ENCODE measurements at places on chromosomes 4 and X.

GRCh38 chrX:83509254-83509801, 1.2 kb downstream of the POU3F4 start:
- no peak for DNase-seq

DNA sequence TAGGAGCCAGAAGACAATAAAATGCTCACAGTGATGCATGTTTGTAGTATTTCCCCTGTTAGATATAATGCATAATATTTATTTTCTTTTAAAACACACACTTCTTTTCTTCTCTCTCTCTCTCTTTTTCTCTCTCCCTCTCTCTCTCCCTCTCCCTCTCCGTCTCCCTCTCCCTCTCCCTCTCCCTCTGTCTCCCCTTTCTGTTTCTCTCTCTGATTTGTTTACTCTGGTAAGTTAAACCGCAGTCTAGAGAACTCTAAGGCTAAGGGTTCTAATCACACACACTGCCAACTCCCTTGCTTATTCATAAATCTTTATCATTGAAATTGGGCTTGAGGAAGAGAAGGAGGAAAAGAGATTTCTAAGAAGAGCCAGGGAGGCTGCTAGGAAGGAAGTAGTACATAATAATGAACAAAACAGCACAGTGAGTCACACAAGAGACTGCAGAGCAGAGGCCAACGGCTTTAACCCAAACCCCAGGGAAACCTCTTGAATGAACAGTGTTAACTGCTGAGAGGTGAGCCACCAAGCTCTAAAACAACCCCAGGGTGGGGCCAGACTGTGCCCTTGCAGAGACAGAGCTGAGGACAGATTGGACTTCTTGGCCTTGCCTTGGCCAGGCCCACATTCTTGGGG, 9.1 kb upstream of the PHOX2B start:
- DNase-seq, result no peak

DNA sequence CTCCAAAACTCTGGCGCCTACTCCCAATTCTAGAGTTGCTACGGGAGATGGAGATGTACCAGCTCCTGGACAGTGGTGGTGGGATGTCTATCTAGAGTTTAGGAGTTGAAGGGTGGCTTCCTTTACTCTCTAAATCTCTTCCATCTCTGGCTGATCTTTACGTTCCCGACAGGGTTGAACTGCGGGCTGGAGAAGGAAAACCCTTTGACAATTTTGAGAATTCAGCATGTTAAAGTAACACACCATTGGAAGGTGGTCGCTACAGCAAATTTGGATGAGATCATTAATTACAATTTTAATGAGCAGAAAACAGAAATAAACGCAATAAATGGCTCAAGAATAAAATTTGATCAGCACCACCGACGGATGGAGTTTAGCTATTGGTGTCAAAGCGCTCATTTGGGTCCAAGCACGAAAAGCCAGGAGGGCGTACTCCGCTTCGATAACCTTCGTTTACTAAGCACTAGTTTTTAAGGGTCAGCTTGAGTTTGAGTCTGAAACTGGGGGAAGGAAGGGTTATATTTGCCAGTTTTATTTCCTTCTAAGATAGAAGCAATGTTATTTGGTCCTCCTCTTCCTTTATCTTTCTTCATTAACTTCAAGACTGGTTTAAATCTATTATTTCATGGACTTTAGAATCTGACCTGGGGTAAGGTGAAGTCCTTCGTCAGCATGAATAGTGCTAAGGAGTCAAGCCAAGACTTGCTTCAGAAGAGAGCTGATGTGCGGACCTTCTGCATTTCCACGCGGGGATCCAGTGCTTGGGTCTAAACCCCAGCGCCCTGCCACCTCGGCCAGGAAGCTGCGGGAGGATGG, 1.5 kb upstream of the NKX6-1 start:
- DNase-seq, result no peak

DNA sequence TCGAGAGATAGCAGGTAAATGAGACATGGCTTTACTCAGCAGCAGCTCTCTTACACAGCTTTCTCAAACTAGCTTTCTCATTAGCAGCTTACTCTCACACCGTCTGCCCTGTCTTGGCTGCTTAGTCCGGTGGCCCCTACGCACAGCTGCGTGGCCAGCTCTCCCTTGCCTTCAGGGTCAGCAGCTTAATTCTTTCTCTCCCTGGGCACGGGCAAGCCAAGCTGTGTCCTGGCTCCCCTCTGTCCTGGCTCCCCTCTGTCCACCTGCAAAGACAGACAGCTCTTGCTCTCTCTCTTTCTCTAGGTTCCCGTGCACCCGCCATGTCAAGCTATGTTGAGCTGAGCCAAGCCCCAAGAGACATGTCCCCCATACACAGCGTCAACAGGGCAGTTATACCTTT, 39.4 kb downstream of the ZNF185 start:
- no peak for DNase-seq

- DNase-seq, result no peak
These were observed 4.9 kb downstream of the UGT8 start for GRCh38 chr4:114603497-114603896.

DNA sequence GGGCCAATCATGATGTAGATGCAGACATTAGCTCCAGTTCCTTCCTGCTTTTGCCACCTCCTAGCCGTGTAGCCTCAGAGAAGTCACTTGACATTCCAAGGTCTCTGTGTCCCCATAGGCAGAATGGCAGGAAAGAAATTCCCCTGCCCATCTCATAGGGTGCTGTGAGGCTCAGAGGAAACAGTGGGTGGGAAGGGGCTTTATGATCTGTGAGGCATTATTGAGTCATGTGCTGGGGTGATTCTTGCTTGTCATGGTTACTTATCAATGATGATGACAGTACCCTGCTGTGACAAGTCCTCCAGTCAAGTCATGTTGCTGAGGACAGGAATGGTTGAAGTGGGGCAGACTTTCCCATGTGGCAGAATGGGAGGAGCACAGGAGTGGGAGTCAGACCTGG, 63.7 kb downstream of the MSX1 start:
- no peak for DNase-seq

- DNase-seq, result no peak
These were observed 54.2 kb downstream of the RPS3A start for GRCh38 chr4:151153585-151153984.

- DNase-seq, result peak; percentile 53
These were observed 142.7 kb upstream of the MAP3K15 start for GRCh38 chrX:19658030-19658429.

DNA sequence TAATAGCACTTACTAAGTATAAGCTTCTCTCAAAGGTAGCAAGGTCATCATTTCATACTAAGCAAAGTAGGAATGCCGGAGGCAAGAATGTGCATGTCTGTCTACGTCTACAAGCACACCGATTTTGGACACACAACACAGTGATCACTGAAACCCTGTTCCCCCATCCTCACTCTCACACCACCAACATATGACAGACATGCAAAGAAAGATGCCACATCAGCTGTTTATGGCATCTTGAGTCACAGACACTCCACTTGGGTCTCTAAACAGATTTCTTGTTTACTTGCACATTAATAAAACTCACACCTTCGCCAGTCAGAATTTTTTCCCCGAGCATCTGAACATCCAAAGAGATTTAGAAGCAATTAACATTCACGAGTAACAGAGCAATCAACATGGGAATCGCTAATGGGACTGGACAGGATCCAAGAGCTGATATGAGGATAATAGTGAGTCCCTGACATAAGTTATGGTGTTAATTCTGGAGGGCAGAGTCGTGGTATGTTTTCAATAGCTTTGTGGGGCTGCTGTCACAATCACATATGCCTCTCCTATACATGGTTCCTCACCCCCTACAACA, 324.1 kb downstream of the DHX15 start:
- no peak for DNase-seq

- peak; percentile 56 for DNase-seq
These were observed 59.9 kb downstream of the GK start for GRCh38 chrX:30713061-30713525.

DNA sequence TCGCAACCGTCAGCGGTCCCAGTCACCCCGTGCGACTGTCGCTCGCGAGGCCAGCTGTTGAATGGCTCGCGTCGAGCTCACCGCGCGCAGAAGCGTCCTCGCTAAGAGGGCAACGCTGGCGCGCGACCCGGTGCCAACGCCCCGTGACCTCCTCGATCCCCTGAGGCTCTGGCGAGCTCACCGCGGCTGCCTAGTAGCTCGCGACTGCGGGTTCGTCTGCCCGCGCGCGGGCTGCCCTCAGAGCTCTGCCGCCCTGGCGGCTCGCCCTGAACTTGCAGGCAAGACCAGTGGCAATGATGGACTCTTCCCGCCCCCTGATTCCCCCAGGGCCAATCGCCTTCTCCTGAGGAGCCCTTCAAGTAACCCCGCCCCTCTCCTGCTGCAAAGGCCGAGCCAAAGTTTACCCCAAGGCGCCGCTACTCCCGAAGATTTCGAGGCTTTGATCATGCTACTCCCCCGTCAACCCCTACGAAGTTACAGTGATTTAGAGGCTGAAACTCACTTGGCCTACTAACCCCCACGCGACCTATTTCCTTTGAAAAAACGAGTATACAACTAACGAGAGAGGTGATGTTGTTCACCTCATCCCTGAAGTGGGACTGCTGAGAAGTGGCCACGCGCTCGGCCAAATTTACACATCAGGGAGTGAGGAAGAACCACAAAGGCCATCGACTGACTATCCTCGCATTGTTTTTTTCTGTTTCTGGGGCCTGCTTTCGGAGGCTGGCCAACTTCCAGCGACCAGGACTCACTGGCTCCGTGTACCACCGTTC, 37.5 kb downstream of the PGRMC1 start:
- peak; percentile 66 for DNase-seq

DNA sequence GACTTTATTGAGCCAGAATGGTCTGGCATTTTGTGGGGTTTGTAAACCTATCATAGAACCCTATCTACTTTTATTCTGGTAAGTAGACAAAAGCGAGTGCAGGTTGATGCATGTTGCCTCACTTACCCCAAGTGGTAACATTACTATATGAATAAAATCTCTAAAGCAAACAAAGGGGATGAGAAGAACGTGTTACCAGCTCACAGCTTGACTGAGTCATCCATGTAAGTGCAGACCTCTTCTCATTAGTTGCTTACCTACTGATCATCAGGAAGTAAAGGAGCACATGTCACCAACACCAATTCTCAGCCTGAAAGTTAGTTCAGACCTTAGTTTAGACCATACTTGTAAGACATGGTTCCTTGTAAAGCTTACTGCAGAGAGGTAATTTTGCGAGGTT, 1328.3 kb downstream of the C4orf33 start:
- no peak for DNase-seq

DNA sequence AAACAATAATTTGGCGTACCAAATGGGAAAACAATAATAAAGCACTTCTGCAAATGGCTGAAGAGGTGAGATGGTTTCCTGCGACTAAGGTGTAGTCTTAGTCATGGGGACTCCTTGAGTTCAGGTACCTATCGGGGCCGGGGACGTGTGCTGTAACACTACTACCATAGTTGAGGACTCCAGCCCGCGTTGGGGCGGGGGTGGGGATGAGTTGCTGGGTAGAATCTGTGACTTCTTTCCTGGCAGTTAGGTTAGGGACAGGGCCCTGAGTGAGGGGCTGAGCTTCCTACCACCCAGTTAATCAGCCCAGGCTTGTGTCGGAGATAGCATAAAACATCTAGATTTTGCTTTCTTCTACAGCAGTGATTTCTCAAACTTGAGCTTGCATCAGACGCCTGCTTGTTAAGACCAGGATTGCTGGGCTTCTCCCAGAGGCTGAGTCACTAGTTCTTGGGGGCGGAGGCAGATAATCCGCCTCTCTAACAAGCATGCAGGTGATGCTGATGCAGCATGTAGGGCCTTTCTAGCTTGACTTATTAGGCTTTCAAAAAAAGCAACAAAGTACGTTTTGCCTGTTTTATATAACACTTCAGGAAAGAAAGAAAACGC, 30.2 kb downstream of the RBBP7 start:
- peak; percentile 76 for DNase-seq

- no peak for DNase-seq
These were observed 63.6 kb downstream of the UPRT start for GRCh38 chrX:75337525-75337924.

DNA sequence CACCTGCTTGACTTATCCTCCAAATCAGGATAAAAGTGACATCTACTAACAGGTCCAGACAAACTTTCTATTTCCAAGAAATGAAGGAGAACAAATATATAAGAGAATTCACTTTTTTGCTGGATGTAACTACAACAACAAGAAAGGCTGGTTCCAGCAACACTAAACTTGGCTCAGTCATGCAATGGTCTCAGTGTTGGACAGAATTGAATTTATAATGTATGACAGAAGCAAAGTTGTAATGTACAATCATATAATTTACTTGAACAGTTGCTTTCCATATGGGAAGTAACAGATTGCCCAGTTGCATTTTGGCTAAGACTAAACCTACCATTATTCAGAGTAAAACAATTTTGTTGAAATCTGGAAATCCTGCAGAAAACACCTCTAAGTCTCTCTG, 183.3 kb upstream of the INTU start:
- no peak for DNase-seq

DNA sequence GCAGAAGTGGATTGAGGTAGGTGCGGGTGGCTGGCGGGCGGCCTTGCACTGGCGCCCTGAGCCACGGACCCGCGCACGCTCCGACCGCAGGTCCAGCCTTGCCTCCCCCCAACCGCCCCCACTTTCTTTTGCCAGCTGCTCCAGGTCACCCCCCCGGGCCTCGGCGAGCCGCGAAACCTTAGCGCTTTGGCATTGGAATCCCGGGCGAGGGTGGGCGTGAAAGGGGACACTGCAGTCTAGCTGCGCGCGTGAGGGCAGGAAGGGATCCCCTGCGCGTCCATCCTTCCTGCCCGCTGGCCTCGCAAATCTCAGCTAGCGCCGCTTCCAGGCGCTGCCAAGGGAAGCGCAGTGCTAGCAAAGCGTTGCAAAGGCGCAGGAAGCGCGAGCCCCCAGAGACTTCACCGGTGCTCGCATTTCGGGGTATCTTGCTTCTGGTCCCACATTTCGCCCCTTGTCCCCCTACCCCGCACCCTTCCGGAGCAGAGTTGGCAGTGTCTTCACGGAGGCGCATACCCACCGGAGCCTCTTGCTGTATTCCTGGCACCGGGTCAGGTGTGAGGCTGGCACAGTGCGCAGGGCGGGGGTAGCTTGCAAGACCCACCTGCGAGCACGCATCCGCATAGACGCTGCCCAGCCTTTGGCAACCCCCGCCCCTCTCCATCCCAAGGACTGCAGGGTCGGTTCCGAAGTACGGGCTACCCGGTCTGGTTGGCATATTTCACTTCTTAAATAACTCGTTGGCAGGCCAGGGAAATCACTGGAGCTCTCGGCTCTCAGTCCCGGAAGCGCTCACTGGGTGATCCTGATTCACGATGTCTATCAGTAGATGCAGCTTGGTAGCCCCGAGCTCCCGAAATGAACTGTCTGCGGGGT, 104.4 kb downstream of the UCHL1 start:
- no peak for DNase-seq

GRCh38 chrX:98380556-98380955, 1496.8 kb downstream of the RPA4 start:
- DNase-seq, result no peak

GRCh38 chr4:117908306-117909207, 125.7 kb upstream of the NDST3 start:
- DNase-seq, result no peak

GRCh38 chr4:80335554-80336358, at the start of gene CFAP299:
Gene CFAP299, plus strand, starts transcription at chr4:80335730.
- DNase-seq, result peak; percentile 92

DNA sequence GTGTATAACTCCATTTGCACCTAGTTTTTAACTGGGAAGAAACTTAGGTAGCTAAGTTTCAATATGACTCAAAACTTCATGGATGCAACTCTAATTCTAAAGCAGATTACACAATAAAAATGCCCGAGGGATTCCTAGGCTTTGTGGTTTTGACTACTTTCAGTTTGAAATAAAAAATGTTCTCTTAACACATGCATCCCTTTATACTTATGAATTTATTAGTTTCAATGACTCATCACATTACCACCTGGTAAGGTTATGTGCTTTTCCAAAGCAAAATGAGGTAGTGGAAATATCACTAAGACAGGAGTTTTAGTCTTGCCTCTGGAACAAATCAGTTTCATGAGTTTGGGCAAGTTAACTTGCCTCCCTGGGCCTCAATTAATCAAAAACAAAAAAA, 125.5 kb downstream of the OPHN1 start:
- DNase-seq, result peak; percentile 86

Measured in fibroblast of upper back skin (primary cell).